ENCODE measurements at places on chromosomes 3 and 15. TPM values are rescaled to one million over a fixed set of nuclear protein-coding genes. Genes with fewer than 3 reads are reported as not detected.

- peak; percentile 65 for DNase-seq
These were observed 12.8 kb downstream of the LXN start for GRCh38 chr3:158659454-158660237.

GRCh38 chr15:58535894-58536293 is 104.1 kb downstream of the LIPC start:
- no peak for DNase-seq

DNA sequence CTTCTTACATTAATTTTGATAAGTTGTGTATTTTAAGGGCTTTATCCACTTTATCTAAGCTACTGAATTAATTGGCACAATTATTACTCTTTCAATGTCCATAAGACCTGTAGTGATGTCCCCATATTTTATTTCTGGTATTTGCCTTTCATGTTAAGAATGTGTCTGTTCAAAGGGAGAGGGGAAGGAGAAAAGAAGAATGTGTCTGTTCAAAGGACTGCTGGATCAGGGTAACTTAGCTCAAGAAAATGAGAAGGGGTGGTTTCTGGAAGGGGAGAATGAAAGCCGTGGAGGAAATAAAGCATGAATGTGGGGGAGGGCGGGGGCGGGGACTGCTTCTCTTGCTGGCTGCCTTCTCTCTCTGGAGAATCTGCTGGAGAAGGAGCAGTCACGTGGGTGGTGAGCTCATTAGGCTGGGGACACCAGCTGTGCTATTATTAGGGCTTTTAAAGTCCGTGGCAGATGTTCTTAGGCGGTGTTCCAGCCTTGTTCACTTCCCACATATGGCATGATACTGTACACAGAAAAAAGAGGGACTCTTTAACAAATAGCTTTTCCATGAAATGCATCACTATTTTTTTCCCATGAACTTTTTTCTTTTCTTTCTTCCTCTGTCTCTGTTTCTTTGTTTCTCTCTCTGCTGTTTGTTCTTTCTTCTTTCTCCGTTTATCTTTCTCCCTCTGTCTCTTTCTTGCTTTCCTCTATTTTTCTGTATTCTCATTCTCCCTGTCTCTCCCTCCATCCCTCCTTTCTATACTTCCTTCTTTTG is 63.7 kb upstream of the ULK4 start:
- DNase-seq: peak; percentile 35

Gene LRRC2
- not detected for total RNA-seq

Gene EEF1AKMT4
- total RNA-seq: 7.8 TPM

Gene CASR
- not detected for total RNA-seq

Gene CERS3
- not detected for total RNA-seq

DNA sequence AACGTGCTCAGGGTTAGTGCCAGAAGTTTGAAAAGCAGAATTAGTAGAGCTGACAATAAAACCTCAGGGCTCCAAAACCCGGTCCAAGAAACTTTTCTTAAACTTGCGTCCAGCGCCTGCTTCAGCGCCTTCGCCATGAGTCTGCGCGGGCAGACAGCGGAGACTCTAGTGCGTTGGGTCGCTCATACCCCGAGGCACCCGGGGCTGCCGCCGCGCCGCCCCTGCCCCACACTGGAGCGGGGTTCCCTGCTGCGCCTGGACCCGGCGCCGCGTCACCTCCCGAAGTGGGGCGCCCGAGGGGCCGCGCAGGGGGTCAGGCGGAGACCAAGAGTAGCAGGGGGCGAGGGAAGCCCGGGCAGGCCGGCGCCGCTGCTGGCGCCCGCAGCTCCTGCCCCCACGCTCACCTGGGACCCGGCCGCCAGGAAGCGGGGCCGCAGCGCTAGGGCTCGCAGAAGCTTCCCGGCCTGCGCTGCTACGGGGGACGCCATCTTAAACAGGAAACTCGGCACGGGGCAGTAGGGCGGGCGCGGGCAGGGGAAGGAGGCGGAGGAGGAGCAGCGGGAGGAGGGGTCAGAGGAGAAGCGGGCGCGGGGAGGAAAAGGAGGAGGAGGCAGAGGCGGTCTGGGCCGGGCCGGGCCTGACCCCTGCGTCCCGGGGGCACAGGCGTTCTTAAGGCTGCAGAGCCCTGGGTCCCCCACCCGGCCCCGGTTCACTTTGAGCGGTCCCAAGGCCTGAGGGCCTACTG is at the start of gene SUCLG2:
TSS of gene SUCLG2 (minus strand) at position 514 of the 745 bp plus-strand sequence. CDS start at position 488, 26 bp downstream.
- peak; percentile 89 for DNase-seq

Gene AMIGO3
- not detected for total RNA-seq

- peak; percentile 56 for DNase-seq
These were observed 7.9 kb upstream of the EOMES start for GRCh38 chr3:27729748-27730611.

- DNase-seq: no peak
These were observed 410 bp downstream of the LRRC49 start for GRCh38 chr15:70892912-70893560.

GRCh38 chr15:78620021-78620526 is 722 bp downstream of the CHRNA3 start:
- DNase-seq: no peak

DNA sequence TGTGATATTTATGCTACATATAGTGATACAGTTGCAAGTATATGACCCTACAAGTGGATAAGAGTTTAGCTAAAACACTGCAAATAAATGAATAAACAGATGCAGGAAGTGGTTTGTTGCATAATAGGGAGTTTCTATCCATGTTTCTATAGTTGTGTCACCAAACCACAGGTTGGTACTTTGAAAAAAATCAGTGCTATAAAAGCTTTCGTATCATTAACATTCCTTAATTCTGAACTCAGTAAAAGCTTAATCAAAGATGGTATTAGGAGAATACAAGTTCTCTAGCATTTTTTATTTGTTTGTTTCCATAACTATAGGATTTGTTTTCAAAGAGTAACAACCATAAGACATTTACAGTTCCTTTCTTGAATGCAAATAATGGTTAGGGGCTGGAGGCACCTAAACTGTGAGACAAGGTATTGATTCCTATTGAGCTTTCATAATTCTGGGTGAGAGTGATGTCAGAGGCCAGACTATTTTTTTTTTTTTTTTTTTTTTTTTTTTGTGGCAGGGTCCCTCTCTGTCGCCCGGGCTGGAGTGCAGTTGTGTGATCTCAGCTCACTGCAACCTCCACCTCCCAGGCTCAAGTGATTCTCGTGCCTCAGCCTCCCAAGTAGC is 29.6 kb downstream of the CPOX start:
- DNase-seq: peak; percentile 32

DNA sequence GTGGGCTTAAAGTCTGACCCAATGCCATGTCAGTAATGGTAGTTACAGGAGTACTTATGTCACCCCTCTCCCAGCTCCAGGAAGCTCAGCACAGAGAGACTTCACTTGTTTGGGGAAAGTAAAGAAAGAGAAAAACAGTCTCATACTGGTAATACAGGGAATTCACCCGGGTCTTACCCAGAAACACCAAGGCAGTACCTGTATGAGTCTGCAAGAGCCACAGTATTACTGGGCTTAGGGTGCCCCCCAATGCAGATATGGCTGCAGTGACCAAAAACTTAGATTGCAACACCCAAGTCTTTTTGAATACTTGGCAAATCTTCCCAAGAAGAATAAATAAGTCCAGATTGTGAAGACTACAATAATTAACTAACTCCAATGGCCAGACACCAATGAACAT is 622.1 kb downstream of the IGSF11 start:
- no peak for DNase-seq

Gene CA12
- not detected for total RNA-seq

Gene CCNB2
- 61.9 TPM for total RNA-seq

DNA sequence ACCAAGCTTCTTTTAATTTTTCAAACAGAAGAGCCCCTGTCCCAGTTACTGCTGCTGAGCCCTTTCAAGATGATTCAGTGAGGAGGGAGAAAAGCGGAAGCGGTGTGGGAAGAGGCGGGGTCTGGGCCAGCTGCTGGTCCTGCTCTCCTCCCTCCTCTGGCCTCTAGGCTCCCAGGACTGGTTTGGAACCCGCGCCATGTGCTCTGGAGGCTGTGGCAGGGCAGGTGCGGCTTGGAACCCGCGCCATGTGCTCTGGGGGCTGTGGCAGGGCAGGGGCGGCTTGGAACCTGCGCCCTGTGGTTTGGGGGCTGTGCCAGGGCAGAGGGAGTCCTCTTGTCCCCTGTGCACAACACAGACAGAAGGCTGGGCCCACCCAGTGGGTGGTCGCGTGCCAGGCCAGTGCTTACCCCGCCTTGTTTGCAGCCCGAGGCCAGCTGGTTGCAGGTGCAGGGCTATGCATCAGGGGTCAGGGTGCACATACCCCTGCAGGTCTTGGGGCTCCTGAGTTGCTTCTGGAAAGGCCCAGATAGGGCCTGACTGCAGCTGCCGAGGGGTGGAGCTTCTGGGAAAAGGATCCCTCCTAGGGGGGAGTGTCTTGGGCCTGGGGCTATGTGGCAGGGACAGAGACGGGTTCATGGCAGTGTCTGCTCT is 12.2 kb downstream of the ALG1L2 start:
- DNase-seq: peak; percentile 66

DNA sequence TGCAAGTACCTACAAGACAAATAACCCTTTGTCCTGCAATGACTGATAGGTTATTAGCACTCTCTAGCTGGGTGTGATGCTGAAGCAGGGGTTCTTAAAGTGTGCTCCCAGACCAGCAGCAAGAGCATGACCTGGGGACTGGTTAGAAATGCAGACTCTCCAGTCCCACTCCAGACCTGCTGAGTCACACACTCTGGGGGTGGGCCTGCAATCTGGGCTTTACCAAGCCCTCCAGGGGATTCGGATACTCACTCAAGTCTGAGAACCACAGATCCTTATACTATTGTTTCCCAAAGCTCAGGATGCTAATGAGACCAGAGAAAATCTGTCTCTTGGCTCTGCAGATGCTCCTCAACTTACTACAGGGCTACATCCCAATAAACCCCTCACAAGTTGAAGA is 142.1 kb upstream of the RAD18 start:
- DNase-seq: no peak

GRCh38 chr3:94612631-94613030 is 549.8 kb downstream of the NSUN3 start:
- DNase-seq: no peak

- DNase-seq: no peak
These were observed 214.0 kb downstream of the SATB1 start for GRCh38 chr3:18211116-18211515.

Gene EID1
- 80.5 TPM for total RNA-seq

Gene OXNAD1
- 38.8 TPM for total RNA-seq

DNA sequence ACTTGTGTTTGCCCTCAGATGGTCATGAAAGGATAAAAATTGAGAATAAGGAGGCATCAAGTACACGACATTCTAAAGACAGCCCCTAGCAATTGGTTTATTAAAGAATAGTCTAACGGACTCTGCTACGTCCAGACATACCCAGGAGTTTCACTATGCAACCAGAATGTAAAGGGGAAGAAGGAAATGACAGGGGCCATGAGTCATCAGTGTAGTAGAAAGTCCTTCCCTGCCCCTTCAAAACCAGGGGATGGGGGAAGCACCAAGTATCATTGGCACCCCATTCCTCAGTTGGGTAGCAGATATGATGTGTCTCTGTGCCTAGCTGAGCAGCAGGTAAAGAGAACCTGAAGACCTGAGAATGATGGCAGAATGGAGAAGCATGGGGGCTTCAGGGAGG is 367.4 kb downstream of the IL20RB start:
- DNase-seq: no peak

Gene NANOGP8
- total RNA-seq: not detected

GRCh38 chr3:167110901-167111300 is 269.2 kb downstream of the ZBBX start:
- DNase-seq: no peak

Gene ASB7
- 18.4 TPM for total RNA-seq

Gene ELL3
- 2.4 TPM for total RNA-seq

GRCh38 chr15:65630760-65631159 is 9.0 kb downstream of the SLC24A1 start:
- no peak for DNase-seq

Gene RTP3
- not detected for total RNA-seq

GRCh38 chr3:139638518-139638917 is 39.3 kb downstream of the NMNAT3 start:
- DNase-seq: no peak

Gene KNG1
- not detected for total RNA-seq

GRCh38 chr15:43125100-43125661 is 8.2 kb upstream of the TMEM62 start:
- DNase-seq: no peak

GRCh38 chr3:69986419-69986818 is 13.1 kb upstream of the SAMMSON start:
- DNase-seq: no peak

Gene KCNAB1
- total RNA-seq: not detected

Gene ATP13A5
- not detected for total RNA-seq
